Activated T-cell treated with anti-CD3 and anti-CD28 coated beads for 1 hour (primary cell): ENCODE measurements at places on chromosomes 16 and 17.

DNA sequence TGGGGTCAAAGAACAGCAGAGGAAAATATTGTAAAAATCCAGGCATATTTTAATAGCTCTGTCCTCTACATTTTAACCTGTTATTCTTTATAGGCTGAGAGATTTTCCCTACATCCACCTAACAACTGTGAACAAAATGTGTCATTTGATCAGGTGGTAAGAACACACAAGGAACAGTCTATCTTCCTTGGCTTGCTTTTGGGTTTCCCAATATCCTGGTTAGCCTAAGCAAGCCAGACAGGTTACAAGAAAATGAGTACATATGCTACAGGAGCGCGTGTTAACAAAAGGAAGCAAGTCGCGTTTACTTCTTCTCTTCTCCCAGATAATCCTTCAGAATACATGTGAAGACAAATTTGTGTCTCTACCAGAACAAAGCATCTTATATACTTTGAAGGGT is 31.0 kb upstream of the PITPNM3 start:
- no peak for DNase-seq

GRCh38 chr17:16975277-16975651 is 3.3 kb upstream of the TNFRSF13B start:
- DNase-seq: no peak

DNA sequence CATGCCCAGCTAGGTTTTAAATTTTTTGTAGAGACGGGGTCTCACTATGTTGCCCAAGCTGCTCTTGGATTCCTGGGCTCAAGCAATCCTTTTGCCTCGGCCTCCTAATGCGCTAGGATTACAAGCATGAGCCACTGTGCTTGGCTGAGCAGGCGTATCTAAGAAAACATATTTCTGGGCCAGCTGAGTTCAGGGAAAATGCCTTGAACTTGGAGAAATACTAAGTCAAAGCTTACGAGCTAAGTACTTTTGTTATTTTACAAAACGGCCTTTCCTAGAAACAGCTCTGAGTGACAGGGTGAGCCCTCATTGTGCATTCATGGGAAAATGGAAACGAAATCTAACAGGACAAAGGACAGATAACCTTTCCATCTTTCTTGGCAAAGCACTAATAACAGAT is 24.7 kb downstream of the DNAI2 start:
- no peak for DNase-seq

DNA sequence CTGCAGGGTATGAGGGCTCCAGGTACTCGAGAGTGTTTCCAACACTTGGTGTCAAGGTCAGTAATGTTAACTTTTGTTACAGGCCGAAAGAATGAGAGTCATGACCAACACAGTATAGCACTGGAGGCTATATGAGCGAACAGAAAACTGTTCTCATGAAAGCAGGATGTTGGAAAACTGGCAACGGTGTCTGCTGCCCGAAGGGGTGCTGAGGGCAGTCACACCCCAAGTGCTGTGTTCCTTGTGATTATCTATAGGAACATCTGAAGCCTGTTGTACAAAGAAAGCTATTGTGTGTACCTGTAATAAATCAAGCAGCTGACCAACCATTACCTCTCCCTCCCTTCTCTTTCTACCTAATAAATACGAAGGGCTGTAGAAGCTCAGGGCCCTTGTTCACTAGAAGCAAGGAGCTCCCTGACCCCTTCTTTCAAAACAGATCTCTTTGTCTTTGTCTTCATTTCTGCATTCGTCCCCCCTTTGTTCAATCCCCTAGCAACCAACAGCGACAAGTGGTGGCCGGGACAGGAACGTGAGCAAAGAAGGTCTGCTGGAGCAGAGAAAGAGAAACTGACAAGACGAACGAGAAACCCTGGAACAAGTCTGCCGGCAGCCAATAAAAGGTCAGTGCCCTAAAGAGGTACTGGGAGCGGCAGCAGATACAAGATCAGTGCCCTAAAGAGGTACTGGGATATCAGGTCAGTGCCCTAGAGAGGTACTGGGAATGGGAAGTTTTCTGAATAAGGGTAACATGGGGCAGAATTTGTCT is 7.6 kb downstream of the CD300LD start:
- no peak for DNase-seq

GRCh38 chr17:78610951-78611511 is 33.8 kb upstream of the DNAH17 start:
- no peak for DNase-seq

- no peak for DNase-seq
Measured at GRCh38 chr16:52203096-52203495, 343.8 kb downstream of the TOX3 start.

GRCh38 chr16:86970279-86970678 is 346.9 kb downstream of the C16orf95 start:
- no peak for DNase-seq

GRCh38 chr17:7956228-7956965 is 24.4 kb downstream of the CNTROB start:
- no peak for DNase-seq

DNA sequence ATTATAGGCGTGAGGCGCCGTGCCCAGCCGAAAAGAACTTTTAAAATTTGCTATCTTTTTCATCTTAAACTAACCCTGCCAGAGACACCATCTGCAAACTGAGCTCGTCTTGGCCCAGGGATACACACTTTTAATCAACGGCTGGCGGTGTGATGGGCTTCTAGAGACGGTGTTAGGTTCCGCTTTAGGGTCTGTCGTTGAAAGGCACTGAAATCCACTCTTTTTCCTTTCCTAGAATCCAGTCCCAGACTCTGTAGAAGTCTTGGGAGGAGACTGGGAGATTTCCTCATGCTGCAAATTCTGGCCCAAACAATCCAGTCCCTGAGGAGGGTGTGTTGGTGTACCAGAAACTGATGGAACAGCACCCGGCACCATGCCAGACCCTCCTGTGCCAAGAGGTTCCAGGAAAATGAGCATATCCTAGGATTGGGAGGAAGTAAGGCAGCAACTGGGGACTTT is 52.0 kb upstream of the TEX2 start:
- DNase-seq: no peak

- no peak for DNase-seq
Measured at GRCh38 chr17:22273308-22273707, 581.0 kb downstream of the KCNJ18 start.

DNA sequence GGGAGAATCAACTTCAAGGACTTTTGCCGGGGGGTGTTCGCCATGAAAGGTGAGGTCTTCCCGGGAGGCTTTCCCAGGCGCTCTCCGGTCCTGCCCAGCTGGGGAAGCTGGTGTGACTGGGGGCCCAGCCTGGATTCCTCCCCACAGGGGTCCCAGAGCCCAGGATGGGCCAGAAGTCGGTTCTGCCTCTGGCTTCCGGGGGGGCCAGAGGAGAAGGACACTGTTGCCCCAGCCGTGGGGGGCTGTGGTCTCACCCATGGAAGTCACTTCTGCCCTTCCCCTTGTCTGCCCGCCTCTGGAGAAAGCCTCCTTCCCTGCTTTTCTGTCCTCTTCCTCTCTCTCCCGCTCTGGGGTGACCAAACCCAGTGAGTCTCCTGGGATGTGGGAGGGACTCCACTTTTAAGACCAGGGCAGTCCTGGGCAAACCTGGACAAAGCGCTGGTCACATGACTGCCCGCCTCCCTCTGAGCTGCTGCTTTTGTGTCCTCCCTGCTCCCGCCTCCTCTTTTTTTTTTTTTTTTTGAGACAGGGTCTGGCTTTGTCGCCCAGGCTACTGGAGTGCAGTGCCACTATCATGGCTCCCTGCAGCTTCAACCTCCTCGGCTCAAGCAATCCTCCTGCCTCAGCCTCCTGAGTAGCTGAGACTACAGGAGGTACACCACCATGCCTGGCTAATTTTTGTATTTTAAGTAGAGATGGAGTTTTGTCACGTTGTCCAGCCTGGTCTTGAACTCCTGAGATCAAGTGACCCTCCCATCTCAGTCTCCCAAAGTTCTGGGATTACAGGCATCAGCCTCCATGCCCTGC is 40.6 kb downstream of the RAB11FIP4 start:
- no peak for DNase-seq

DNA sequence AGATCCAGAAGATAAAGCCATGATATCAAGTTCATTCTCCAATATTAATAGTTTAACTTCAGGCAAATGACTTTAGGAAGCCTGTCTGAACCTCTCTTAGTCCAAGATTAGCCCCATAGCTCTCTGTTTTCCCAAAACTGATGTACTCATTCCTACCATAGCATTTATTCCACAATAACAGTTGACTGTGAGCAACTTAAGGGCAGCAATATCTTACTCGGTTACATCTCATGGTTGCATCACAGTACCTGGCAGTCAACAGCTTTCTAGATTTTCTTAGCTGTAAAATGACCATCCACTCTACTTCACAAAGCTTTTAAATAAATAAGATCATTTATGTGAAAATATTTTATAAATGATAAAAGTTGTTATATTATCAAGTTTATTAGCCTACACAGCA is 58.2 kb upstream of the STAC2 start:
- DNase-seq: no peak

- DNase-seq: no peak
Measured at GRCh38 chr16:84999200-84999599, 12.1 kb downstream of the ZDHHC7 start.

DNA sequence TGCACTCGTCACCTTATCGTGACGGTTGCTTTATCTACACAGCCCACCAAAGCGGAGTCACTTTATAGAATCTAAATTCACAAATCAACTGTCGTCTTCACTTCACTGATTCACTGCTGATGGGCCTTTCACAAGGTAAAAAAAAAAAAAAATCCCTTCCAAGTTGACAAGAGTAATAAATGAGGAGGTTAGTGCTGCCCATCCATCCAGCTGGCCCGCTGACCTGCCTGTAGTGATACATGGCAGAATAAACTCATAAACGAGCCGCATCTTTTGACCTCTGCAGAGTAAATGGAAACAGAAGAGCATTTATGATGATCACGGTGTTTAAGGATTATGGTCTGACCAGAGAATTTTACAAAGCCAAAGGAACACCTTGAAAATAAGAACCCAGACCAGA is 227.3 kb upstream of the IRX5 start:
- DNase-seq: no peak
